Skeletal muscle cell (primary cell): ENCODE measurements at places on chromosomes 12 and 14.

GRCh38 chr14:95206534-95206933 lies 49.2 kb upstream of the DICER1 start:
- no peak for DNase-seq

GRCh38 chr14:24315243-24315806 lies 4.0 kb downstream of the LTB4R start:
- DNase-seq, result no peak

GRCh38 chr12:29082522-29082921 lies 66.6 kb upstream of the FAR2 start:
- DNase-seq, result no peak

DNA sequence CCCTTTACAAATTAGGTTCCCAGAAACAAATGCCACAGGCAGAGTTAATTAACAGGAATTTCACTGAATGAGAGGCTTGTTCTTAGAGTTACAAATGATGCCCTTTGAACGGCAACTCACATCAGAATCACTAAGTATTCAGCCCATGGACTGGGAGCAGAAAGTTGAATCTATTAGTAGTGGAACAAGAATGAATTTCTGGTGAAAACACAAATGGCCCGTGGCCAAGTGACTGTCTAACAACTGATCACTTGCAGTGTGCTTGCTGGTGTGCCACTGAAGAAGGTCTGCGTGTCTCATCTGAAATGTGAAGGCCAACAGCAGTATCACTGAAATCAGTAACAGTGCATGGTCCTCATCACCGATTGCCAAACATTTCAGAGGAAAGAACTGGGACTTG lies 893.4 kb upstream of the TMEM132C start:
- no peak for DNase-seq

DNA sequence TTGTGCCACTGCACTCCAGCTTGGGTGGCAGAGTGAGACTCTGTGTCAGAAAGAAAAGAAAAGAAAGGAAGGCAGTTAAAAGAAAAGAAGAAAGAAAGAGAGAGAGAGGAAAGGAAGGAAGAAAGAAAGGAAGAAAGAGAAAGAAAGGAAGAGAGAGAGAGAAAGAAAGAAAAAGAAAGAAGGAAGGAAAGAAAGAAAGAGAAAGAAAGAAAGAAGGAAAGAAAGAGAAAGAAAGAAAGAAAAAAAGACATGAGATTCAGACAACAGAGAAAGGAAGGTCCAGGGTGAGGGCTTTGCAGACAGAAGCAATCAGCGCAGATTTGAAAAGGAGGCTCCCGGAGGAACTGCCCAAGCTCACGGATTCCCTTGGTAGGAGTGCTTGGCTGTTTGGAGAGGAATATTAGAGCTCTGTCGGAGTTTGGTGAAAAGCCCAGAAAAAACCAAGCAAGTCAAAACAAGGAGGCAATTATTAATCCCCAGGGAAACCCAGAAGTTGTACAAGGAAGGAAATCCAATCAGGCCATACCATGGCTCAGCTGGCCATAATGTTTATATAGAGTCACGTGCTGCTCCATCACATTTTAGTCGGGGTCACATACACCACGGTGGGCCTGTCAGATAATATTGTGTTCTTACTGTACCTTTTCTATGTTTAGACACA lies 11.6 kb upstream of the CCDC85C start:
- DNase-seq, result no peak

GRCh38 chr12:25197608-25198007 lies 2.6 kb downstream of the ETFRF1 start:
- DNase-seq, result no peak

DNA sequence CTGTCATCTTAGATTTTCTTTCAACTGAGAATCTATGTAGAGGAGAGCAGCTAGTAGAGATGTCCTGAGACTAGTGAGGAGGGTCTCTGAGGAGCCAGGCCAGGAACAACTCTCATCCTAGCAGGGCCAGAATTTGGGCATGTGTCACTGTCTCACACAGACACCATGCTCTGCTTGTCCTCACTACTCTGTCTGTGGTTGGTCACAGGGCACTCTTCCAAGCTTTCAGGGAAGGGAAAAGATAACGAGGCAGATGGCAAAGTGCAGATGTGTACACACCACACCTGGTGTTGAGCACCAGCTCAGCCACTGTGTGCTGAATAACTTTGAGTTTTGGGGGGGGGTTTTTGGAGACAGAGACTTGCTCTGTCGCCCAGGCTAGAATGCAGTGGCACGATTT lies 2.5 kb downstream of the SSPN start:
- no peak for DNase-seq
